ENCODE measurements at places on chromosomes 4 and X.

DNA sequence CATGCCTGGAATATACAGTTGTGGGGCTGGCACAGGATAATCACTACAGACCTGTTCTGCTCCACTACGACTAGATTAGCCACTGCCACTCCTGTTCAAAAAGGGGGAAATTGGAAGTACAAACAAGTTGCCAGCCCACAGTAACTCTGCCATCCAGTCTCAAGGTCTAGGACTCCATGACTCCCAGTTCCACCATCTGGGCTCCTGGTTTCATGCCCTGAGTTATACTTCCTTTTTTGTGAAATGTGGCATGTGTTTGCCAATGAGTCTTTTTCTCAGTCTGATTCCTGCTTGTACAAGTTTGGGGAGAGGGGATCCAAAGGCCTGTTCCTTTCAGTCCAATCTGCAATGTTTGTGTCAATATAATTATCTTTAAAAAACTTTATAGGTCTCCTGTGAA, 1.0 kb upstream of the BLOC1S4 start:
- no peak for DNase-seq

DNA sequence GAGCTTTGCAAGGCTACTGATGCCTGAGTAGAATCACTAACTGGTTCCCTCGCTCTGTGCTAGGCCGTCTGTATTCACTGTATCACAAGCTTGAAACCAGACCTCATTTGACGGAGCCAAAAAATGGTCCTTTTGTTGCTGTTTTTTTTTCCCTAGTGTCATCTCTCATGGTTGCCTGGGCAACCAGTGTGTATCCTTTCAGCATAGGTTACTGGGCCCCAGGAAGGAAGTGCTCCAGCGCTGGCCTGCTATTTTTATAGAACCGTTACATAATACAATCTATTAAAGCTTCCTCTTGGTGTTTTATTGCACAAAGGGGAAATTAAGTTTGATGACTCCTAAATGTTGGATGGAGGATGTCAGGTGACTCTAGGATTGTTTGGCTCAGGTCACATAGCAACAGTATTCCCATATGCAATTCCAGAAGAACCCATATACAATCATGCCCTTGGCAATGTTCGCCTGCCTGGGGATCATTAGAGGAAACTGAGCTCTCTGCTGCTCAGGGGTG, 220.4 kb downstream of the SPRY1 start:
- DNase-seq: peak; percentile 7

- DNase-seq: no peak
These were observed 16.2 kb downstream of the AFF1 start for GRCh38 chr4:86950831-86951525.

GRCh38 chr4:79421483-79421882, 13.5 kb upstream of the GK2 start:
- DNase-seq: no peak

DNA sequence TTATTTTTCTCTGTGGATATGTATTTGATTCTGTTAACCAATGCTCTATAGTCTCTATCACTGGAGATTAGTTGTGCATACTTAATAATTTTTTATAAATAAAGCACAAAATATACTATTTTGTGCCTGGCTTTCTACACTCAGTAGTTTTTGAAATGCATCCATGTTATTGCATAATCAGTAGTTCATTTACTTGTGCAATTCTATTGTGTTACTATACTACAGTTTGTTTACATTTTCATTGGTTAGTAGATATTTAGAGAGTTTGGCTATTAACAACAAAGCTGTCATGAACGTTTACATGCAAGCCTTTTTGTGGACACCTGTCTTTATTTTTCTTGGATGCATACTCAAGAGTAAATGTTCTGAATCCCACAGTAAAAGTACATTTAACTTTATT, 265.0 kb upstream of the FAT4 start:
- DNase-seq: no peak

- DNase-seq: no peak
These were observed 37.7 kb downstream of the MTTP start for GRCh38 chr4:99612281-99612680.

DNA sequence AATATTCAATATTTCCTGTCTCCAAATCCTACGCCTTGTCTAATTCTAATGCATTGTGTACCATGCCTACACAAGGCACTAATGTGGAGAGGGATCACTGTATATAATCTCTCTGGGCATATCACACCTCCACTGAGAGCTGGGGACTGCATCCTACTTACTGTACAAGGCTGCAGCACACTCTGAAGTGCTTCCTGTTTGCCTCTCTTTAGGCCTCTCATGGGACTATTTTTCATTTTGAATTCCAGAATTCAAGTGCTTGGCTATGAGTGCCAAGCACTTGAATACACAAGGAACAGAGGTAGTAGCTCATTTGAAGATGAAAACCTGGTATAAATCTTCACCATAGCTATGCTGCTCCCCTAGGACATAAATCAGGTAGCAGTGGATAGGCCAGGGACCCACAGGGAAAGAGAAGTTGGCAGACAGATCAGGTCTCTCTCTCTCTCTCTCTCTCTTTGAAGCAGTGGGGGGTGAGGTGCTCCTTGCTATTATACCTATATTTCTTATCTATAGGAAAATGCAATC, 229.7 kb upstream of the MBNL3 start:
- no peak for DNase-seq

- no peak for DNase-seq
These were observed 472.4 kb downstream of the ZNF674 start for GRCh38 chrX:46072791-46073190.

All from stimulated activated CD8-positive, alpha-beta memory T cell treated with anti-CD3 and anti-CD28 coated beads, Interleukin-4, amount 100 ng/mL, for 24 hours (primary cell).